Posterior vena cava (tissue), 2 donors: ENCODE measurements at places on chromosomes 3 and 15. TPM values are rescaled to one million over a fixed set of nuclear protein-coding genes. Genes with fewer than 3 reads are reported as not detected.

- no peak for DNase-seq
Observed at GRCh38 chr3:70028361-70028760, 28.8 kb downstream of the SAMMSON start.

- DNase-seq, result no peak
Observed at GRCh38 chr15:90420451-90420850, 32.4 kb downstream of the IQGAP1 start.

DNA sequence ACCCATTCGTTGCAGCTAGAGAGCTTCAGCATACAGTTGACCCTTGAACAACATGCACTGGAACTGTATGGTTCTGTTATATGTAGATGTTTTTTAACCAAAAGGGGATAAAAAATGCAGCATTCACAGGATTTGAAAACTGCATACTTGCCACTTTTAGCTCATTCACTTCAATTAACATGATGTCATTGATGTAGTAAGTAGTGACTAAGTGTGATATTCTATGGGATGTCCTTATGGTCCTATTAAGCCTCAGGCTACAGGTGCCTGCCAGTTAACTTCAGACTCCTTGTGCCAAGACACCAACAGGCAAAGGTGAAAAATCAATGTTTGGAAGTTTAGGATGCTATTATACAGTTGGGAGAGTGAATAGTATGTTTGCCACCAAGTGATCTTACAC, 553.6 kb upstream of the NECTIN3 start:
- no peak for DNase-seq

- DNase-seq, result peak; percentile 44
Observed at GRCh38 chr3:84906065-84906464, 52.7 kb upstream of the CADM2 start.

DNA sequence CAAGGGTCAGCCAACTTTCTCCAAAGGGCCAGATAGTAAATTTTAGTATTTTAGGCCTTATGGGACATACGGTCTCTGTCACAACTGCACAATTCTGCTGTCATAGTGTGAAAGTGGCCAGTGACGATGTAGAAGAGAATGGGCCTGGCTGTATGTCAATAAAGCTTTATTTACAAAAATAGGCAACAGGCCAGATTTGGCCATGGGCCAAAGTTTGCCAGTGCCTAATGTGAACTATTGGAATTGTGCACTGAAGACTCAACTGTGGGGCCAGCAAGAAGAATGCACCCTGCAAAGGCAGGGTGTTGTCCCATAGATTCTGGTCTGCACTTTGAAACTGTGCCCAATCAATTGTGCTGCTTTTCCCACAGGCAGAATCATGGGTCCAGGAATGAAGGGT, 69.4 kb upstream of the PRR23E start:
- no peak for DNase-seq

DNA sequence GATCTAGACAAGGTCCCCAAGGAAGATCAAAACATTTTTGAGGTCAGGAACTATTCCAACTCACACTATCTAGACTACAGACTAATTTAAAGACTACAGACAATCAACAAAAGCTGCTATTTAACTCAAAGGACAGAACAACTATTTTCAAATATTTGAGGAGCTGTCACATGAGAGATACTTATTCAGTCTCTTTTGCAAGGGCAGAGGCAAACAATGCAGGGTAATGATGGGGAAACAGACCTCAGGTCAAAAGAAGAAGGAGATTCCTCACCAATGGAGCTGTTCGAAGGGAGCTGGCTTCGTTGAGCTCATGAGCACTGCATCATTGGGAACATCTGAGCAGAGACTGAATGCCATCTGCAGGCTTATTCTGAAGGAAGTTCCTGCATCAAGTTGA, 231.9 kb downstream of the DTWD1 start:
- no peak for DNase-seq

DNA sequence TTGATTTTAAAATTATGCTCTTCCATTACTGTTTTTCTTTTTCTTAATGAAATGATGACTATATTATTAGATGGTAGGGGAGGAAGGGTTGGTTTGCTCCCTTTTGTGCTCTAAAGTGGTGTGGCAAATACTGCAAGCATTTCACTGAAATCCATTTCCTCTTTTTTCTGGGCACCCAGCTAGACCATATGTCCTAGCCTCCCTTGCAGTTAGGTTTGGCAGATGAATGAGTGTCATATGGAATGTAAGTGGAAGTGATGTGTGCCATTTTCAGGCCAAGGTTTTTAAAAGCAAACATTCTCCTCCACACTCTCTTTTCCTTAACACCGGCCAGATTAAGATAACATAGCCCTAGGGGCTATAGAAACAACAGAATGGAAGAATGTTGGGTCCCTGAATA, 363.0 kb downstream of the FGF12 start:
- DNase-seq, result no peak

The ACVR2B gene
- 2.7 TPM for total RNA-seq

The MUSTN1 gene
- total RNA-seq, result 78.5 TPM

- DNase-seq, result no peak
Observed at GRCh38 chr3:171092467-171092911, 66.0 kb upstream of the SLC2A2 start.

The MLH1 gene
- total RNA-seq, result 26.9 TPM

DNA sequence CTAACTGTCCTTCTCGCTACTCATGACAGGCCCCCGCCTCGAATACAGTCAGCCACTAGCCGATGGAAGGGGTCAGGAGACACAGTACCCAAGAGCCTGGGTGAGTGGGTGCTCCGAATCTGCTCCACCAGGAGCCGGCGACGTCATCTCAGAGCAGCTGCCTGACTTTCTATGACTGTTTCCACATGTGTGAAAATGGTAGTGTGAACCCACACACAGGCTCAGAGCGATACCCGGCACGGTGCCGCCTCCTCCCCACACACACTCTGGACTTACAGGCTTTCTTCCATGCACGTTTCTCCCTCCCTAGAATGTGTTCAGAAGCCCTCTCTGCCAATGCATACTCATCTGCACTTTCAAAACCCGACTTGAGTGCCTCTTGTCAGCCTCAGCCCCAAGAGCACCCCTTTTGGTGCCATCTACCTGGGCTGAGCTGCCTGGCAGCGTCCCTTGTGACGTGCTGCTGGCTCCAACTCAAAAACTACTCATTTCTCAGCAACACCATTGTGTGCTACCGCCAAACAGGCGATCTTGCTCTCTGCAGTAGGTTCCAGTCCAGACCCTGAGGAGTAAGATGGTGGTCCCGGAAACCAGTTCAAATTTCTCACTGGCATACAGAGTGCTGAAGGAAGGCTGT, 29.7 kb downstream of the VGLL4 start:
- DNase-seq, result no peak

DNA sequence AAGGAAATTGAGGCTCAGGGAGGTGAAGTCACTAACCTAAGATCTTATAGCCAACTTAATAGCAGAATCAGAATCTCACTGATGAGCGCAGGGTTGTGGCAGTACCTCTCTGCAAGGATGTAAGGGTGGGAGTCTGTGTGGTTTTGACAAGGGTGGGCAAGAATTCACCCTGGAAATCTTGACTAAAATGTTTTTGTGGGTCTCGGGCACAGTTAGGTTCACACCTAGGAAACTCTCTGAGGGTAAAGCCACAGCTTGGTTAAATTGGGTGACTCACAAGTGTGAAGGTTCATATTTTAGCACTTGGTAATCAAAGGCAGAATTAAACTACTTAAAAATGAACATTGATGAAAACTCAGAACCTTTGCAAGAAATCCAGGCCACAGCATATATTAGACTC, 178.2 kb upstream of the EOMES start:
- DNase-seq, result no peak

The CPLX3 gene
- not detected for total RNA-seq

DNA sequence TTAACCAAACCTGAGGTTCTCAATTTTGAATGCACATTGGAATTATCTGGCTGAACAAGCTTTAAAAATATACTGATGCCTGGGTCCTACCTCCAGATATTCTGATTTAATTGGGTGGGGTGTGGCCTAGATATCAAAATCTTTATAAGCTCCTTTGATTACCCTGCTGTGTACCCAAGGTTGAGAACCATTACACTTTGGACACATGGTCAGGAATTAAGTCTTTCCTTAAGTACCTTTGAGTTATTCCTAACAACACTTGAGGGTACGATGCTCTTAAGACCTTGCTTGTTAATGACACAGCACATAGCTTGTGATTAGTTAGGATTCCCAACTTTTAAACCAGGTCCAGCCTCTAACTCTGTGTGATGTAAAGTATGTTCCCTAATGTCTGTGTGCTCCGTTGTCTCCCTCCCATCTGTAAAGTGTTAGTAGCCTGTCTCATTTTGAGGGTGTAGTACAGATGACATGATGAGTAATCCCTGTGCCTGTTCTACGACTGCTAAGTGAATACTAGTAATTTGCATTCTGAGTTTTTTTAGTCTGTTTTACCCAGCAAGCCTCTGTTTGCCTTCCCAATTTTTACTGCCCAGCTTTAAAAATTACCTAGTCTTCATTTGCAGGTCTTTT, 154.9 kb downstream of the KLHL25 start:
- no peak for DNase-seq

The C3orf22 gene
- total RNA-seq, result not detected

GRCh38 chr3:192372616-192373015, 354.7 kb downstream of the FGF12 start:
- DNase-seq, result no peak
